ENCODE measurements at places on chromosomes 7 and 10.

DNA sequence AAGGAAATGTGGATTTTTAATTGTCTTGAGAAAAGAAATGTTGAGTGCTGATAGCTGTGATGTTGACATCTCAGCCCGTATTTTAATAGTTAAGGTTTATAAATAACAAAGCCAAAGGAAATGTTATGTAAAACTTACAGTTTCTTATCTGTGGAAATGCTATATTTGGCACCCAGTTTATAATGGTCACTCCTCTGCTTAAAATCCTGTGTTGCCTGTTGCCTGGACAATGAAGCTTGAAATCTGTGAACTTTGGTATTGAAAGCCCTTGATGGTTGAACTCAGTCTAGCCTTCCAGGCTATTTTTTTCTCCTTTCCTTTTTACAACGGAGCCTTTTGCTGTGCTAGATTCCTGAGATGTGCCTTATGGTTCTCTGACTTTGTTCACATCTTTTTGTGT, 46.5 kb downstream of the MCU start:
- no peak for DNase-seq

DNA sequence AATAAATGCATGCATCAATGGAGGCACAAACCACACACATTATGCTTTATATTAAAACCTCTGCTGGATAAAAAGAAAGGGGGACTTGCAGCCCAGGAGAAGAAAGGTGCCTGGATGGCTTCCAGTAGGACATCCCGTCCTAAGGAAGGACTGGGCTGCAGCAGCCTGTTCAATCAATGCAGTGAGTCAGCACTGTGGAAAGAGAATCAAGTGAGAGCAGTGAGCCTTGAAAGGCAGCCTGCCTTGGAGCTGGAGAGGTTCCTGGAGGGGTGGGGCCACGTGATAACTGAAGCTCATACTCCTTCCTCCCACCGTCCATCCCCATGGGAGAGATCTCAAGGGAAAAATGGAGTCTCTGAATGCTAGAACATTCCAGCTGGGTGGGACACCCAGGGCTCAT, 501.2 kb downstream of the ADRA2A start:
- peak; percentile 1 for DNase-seq

- DNase-seq: no peak
Measured at GRCh38 chr7:23969443-23969842, 259.4 kb downstream of the STK31 start.

DNA sequence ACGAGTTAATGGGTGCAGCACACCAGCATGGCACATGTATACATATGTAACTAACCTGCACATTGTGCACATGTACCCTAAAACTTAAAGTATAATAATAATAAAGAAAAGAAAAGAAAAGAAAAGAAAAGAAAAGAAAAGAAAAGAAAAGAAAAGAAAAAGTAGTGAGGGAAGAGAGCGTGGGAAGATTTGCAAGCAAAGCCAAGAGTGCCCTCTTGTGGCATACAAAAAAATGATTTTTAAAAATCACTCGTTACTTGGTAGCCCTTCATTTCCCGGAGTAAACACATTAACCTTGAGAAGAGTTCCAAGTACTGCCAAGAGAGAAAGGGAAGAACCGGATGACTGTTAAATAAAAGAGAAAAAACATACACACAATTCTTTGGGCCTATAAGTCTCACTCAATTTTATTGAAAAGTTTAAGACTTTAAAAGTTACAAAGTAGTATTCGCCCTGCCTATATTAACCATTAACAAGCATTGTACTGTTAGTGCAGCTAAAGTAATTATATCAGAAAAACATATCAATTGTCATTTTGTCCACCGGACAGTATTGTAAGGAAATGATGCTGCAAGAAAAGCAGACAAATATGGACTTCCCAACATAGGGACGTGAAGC, 6.2 kb upstream of the CH25H start:
- DNase-seq: peak; percentile 56

DNA sequence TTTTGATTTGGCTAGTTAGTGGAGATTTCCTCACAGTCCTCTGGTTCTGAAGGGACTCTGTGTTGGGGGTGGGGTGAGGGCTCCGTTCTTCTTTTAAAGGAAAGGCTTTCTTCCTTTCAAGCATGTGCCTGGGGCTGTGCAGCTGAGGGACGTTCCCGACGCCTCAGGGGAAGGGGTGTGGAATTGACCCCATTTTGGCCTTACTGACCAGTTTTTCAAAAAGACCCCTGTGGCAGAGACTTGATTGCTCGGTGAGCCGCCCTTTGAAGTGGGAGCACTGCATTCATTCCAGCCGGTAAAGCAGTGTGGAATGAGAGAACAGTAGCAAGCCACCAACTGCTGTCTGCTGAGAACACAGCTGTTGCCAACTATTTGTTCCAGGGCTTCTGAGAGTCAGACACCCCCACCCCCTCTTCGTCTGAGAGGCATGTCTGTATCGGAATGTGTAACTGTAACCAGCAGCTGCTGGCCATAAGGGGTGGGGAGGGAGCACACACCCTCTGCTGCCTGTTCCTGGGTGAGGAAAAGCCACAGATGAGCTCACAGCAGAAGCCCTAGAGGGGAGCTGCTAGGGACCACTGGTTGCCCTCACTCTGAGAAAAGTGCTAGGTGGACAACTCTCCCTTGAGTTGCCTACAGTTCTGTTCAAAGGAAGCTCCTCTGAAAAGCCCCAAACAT, 33.2 kb downstream of the WBP1L start:
- DNase-seq: peak; percentile 99

- no peak for DNase-seq
Measured at GRCh38 chr10:31253237-31253636, 65.8 kb upstream of the ZEB1 start.

DNA sequence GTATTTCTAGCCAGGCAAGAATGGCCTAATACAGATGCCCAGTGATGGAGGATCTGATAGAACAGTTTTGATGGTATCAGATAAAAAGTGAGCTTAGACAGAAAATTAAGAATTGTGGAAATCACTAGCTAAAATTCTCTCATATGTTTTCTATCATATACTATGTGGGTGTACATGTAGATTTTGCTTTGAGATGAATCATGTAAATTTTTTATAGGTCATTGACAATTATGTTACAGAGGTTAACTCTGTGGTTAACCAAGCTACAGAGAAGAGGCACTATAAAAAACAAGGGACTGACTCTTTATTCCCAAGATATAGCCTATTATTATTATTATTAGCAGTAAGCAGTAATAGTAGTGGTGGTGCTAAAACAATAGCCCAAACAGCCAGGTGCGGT, 156.5 kb downstream of the ITGA8 start:
- DNase-seq: peak; percentile 68

DNA sequence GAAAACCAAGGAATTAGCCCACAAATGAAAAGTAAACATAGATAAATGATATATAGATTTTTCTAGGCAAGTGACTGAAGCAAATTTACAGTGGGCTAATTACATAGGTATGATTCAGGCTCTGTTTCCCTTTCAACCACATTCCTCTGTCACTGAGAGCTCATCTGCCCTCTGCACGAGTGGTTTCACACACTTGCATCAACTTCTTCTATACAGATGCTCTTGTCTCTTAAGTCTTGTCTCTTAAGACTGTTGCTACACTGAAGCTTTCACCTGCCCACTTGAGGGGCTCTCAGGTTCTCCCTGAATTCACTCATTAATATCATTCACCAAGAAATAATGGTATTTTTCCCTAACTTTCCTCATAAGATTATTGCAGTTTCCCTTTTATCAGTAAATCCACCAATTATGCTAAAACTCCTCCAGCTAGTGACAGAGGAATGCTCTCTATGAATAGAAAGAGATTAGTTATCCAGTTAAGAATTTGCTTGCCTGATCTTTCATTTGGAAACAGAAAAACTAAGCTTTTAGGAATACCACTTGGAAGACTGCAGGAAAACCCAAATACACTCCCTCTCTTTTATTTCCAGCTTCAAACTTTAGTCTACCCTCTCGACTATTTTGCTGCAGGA, 95.7 kb downstream of the ELAPOR2 start:
- DNase-seq: peak; percentile 71

GRCh38 chr10:43524434-43525247, 49.8 kb downstream of the ZNF239 start:
- no peak for DNase-seq

DNA sequence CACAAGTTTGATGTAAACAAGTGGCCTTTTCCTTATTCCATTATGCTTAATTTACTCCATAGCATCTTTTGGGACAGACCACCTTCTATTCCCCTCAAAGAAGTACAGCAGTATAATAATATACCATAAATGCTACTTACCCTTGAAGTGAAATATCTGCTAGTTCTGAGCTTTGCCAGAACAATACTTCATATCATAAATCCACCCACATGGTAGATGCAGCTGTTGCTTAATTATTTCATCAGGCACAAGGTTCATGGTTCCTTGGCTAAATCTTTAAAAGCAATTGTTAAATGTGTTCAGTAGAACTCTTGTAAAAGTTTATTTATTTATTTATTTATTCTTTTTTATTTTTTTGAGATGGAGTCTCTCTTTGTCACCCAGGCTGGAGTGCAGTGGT, 32.9 kb downstream of the CSTF2T start:
- peak; percentile 30 for DNase-seq

DNA sequence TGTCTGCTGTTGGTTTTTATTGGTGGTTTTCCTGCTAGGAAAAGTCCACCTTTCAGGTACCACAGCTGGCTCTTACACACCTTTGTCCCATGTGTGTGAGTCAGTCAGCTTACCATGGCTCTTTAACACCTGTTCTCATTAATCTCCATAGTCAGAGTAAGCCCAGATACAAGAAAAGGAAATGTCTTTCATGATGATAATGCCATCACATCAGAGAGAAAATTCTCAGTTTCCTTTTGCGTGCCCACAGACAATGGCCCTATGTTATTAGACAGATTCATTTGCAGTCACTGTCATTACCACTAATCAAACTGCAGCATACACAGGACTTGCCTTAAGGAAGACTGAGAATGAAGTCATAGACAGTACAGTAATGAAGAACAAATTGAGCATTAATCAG, 1583.6 kb upstream of the LRRTM3 start:
- DNase-seq: no peak
